ENCODE measurements at places on chromosomes 11 and 22.

GRCh38 chr11:95711162-95711944, 78.2 kb downstream of the FAM76B start:
- DNase-seq: no peak

GRCh38 chr11:78795621-78796261, 221.1 kb upstream of the NARS2 start:
- DNase-seq: no peak

GRCh38 chr22:46044621-46045458, 67.9 kb upstream of the WNT7B start:
- DNase-seq: no peak

DNA sequence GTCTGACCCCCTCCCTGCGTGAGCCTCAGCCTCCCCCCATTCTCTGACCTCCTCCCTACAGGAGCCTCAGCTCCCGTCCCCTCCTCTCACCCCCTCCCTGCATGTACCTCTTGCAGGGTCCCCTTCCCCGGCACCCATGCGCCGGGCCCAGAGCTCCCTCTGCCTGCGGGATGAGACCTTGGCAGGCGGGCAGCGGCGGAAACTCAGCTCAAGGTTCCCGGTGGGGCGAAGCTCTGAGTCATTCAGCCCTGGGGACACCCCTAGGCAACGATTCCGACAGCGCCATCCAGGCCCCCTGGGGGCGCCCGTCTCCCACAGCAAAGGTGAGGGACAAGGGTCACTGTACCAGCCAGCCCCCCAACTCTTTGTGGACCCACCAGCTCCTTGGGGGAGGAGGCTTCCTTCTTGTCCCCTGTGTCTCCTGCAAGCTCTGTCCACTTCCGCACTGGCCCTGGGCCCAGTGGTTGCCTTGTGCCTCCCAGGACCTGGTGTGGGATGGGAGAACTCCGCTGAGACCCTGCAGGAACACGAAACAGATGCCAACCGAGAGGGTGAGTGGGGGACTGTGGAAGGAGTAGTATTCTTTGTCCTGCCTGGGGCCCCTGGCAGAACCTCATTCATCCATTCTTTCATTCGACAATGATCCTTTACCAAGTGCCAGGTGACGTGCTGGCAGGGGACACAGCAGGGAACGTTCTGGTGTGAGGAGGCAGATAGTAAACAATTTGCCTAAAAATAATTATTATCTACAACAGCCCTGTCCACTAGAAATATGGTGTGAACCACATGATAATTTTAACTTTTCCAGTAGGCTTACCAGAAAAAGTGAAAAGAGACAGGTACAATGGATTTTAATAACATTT, 3.7 kb upstream of the RPS6KA4 start:
- DNase-seq: no peak

GRCh38 chr11:73423506-73423905, 47.3 kb downstream of the RELT start:
- DNase-seq: no peak

DNA sequence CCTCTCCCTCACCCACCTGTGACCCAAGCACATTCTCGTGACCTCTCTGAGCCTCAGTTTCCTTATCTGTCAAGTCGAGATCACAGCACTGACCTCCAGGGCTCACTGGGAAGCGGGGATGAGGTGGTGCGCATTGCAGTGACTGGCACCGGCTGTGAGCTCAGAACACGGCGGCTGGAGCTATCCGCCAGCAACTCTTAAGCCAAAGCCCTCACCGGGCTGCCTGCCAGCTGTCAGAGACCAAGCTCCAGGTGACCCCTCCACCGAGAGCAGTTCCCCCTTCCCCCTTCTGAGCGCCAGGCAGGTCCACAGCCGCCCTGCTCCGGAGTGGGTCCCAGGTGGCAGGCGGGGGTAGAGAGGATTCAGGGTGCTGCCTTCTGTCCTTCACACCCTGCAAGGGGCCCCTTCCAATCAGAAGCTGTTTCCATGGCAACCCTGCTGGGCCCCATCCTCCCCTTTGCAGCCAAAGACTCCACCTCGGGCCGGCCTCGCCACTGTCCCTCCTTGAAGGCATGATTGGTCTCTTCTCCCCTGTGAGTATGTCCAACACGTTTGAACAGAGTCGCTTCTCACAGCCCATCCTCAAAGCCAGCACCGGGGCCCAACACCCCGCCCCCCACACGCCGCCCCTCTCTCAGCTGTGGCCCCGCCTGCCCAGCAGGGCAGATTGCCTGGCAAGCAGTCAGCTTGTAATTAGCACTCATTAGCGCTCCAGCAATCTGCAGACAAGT, 98.7 kb downstream of the WNT7B start:
- DNase-seq: no peak

GRCh38 chr11:67312187-67313021, 9.1 kb downstream of the SSH3 start:
- no peak for DNase-seq

GRCh38 chr11:134562196-134562595, 150.2 kb upstream of the B3GAT1 start:
- no peak for DNase-seq

GRCh38 chr22:45154383-45154782, 9.3 kb upstream of the NUP50 start:
- DNase-seq: peak; percentile 31

DNA sequence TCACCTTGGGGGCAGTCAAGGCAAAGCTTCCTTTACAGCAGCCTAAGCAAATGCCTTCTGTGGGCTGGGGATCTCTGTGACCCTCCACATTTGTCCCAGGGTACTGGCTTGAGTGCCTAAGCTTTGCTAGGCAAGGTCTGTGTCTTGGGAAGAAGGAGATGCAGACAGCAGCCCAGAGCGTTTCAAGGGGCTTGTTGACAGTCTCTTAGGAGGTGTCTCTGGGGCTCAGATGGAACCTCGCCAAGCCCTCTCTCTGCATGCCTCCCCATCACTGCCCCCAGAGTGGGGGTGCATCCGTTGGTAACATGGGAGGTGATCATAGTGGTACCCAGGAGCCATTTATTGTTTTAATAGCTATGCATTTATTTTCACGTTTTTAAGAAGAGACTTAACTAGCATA, 29.1 kb upstream of the TMPRSS4 start:
- no peak for DNase-seq

DNA sequence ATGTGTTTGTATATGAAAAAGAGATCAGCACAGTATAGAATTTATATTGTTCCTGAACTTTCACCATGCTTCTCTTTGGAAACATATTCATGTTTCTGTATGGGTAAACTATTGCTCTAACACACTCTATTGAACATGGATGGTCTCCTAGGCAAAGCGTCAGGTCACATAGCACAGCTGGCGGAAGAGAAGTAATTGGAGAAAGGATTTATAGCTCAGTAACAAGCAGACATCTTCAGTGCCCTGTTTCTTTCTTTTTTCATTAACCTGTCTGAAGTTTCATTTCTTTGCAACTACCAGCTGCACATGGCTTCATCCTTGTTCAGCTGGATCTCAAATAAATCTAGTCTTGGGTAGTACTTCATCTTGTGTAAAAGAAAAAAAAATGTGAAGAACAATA, 84.4 kb upstream of the TRPC6 start:
- no peak for DNase-seq

DNA sequence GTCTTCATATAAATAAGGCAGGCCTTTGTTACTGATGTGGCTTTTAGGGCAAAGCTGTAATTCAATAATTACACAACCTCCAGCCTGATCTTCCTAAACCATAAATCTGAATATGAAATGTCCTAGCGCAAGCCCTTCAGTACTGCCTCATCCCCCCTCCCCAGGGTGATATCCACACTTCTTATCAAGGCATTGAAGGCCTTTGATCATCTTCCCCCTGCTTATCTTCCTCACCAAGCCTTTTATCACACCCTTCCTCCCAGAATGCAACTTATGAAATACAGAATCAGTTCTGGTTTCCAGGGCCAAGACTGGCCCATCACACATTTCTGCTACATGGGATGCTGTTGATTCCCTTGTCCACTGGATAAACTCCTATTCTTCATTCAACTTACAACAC, 12.1 kb downstream of the SPON1 start:
- no peak for DNase-seq

- no peak for DNase-seq
Observed at GRCh38 chr22:49899530-49899929, 18.7 kb downstream of the ALG12 start.

GRCh38 chr11:117295438-117296137, 4.4 kb downstream of the BACE1-AS start:
- DNase-seq: no peak

- DNase-seq: no peak
Observed at GRCh38 chr11:43874738-43875137, 5.9 kb upstream of the ALKBH3 start.

DNA sequence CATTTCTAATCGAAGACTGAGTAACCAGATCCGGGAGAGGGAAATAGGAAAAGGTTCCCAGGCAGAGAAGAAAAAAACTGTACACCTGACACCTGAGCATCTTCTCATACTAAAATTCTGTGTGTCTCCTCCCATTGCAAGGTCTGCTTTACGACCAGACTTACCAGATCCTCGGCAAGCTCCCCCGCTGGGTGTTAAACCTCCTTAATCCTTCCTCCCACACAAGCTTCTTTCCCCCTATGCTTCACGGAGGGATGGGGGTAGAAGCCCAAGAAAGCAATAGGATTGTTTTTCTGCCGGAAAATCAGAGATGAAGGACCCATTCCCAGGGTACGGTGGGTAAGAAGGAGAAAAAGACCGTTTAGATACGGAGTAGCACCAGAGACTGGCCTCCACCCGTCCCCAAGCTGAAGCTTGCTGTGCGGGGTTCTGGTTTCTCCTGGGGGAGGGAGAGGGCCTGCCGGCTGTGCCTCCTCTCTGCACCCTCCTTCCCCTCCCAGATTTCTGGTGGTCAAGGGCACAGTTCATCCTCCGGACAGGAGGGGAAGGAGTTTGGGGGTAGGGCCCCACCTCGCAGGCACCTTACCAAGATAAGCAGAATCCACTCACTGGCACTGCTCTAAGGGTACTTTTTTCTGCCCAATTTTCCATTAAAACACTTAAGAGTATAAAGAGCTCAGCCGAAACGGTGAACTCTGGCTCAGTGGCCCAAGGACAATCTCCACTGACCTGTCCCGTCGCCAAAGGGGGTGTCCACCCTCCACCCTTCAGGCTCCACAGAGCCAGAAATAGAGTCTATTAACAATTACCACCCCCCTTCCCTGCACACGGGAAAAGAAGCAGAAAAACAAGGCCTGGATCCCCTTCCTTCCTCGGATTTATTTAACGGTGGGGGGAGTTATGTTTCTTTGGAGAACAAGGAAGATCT, 1.2 kb downstream of the TOB2 start:
- no peak for DNase-seq

DNA sequence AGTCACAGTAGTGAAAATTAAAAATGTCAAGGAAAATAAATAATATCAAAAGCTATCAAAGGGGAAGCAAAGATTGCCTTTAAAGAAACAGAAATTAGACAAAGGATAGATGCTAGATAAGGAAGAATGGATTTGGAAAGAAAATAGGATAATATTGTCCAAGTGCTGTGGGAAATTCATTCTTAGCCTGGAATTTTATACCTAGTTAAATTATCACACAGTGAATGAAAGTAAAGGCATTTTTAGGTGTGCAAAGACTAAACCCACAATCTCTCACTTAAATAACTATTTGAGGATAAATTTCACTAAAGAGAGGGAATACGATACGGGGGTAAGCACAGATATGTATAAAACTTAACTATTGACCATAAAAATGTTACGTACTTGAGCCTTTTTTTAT, 511.1 kb downstream of the TMEM135 start:
- no peak for DNase-seq

DNA sequence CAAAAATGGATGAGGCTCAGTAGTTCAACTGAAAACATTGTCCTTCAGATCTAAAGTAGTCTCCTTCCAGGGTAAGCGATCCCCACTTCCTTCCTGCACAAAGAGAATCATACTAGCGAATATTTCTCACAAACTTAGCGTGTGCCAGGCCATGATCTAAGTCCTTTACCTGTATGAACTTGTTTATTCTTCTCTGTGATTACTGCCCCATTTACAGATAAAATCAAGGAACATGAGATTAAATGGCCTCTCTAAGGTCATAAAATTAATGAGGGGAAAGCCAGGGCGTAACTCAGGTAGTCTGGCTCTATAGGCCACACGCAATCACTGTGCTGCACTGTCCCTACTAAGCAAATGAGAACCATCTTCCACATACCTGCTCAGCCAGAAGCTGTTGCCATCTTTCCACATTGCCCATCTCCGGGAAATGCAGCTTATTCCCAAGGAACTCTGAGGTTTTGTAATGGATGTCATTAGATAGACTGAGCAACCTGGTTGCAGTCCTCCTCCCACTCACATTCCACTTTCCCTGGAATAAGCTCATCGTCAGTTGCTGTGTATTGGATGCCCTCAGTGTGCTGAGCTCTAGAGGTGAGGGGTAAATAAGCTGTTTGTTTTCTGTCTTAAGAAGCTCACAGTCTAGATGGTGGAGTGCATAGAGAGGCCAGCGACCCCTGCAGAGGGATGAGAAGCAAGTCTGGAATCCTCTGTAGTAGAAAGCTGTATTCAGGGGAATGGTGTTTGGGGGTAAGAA, 146.3 kb downstream of the SNX19 start:
- DNase-seq: no peak

DNA sequence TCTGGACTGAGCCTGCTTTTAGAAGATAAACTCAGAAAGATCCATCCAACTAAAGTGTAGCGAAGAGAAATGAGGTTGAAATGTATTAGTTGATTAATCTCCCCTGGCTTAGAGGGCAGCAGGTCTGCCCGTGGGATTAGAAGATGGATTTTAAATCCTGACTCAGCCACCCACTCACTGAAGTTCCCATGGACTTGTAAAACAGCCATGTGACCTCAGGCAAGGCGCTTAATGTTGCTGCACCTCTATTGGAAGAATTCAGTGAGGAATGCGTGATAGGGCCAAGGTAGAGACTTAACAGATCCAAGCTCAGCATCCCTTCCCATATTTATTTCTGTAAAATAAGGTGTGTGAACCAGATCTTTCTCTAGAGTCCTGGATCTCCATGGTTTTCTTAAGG, 45.1 kb upstream of the ELF5 start:
- no peak for DNase-seq

GRCh38 chr11:10605941-10606381, 37.5 kb upstream of the LYVE1 start:
- no peak for DNase-seq

GRCh38 chr22:28798810-28799605, 1.4 kb downstream of the XBP1 start:
- DNase-seq: peak; percentile 62

DNA sequence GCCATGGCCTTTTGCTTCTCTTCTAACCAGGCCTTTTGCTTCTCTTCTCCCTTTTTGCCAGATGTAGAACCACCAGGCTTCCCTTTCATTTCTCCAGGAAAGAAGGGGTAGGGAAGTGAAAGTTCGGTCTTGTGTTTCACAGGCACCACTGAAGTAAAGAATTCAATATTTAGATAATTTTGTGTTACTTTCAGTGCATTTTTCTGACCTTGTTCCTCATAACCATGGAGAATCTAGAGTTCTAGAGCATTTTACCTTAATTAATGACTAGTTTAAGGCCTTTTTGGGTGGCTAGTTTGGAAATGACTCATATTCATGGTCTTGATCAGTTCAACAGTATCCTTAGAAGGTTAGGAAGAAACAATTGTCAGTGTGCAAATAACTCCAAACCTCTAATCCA, 22.7 kb downstream of the GRAMD1B start:
- no peak for DNase-seq
